HepG2 (cell line): ENCODE measurements at places on chromosomes 4 and X. TPM values are rescaled to one million over a fixed set of nuclear protein-coding genes. Genes with fewer than 3 reads are reported as not detected.

CFP gene
- not detected in 2 replicates for total RNA-seq

MSX1 gene
- 13.8 and 14.9 TPM in 2 replicates for total RNA-seq

KLF8 gene
- not detected in 2 replicates for total RNA-seq

MAGEB17 gene
- not detected in 2 replicates for total RNA-seq

JAKMIP1 gene
- total RNA-seq, result not detected in 2 replicates

ZNF674 gene
- total RNA-seq, result 3.5 and 4.2 TPM in 2 replicates

PAGE1 gene
- total RNA-seq, result 0.69 and 0.93 TPM in 2 replicates

CNKSR2 gene
- total RNA-seq, result not detected in 2 replicates

TSPAN5 gene
- 0.18 and 0.20 TPM in 2 replicates for total RNA-seq

SSX2 gene
- total RNA-seq, result not detected in 2 replicates

ADH1C gene
- total RNA-seq, result not detected in 2 replicates

HTR2C gene
- total RNA-seq, result not detected in 2 replicates

NAP1L3 gene
- 0.10 and 0.13 TPM in 2 replicates for total RNA-seq

IQSEC2 gene
- 0.13 and 0.17 TPM in 2 replicates for total RNA-seq

IL1RAPL2 gene
- not detected in 2 replicates for total RNA-seq

ZDHHC9 gene
- total RNA-seq, result 14.5 and 28.3 TPM in 2 replicates

AASDH gene
- 12.6 and 16.8 TPM in 2 replicates for total RNA-seq

UBE2K gene
- 36.2 and 72.9 TPM in 2 replicates for total RNA-seq

ADGRG2 gene
- not detected in 2 replicates for total RNA-seq

C4orf50 gene
- total RNA-seq, result not detected in 2 replicates

SLC26A1 gene
- 7.2 and 22.9 TPM in 2 replicates for total RNA-seq

MAPK10 gene
- total RNA-seq, result not detected in 2 replicates

ZNF157 gene
- not detected in 2 replicates for total RNA-seq

SLAIN2 gene
- 20.0 and 20.7 TPM in 2 replicates for total RNA-seq

SERTM2 gene
- total RNA-seq, result not detected in 2 replicates

XAGE1B gene
- not detected in 2 replicates for total RNA-seq

CSAG3 gene
- not detected in 2 replicates for total RNA-seq

TRO gene
- total RNA-seq, result 7.5 and 13.8 TPM in 2 replicates

ADAM29 gene
- not detected in 2 replicates for total RNA-seq

STARD8 gene
- total RNA-seq, result 0.02 TPM in 1 of 2 replicates, not detected in the other

L1CAM gene
- 1.1 and 1.4 TPM in 2 replicates for total RNA-seq

ETDA gene
- not detected in 2 replicates for total RNA-seq

GC gene
- 0.35 TPM in 1 of 2 replicates, not detected in the other for total RNA-seq

LGI2 gene
- not detected in 2 replicates for total RNA-seq

RNF150 gene
- 0.02 TPM in 1 of 2 replicates, not detected in the other for total RNA-seq

DMRTC1 gene
- not detected in 2 replicates for total RNA-seq

MAGEA11 gene
- total RNA-seq, result not detected in 2 replicates

SHROOM3 gene
- not detected in 2 replicates for total RNA-seq

OPRPN gene
- total RNA-seq, result not detected in 2 replicates

PDGFC gene
- 6.8 and 9.1 TPM in 2 replicates for total RNA-seq

SOX3 gene
- total RNA-seq, result not detected in 2 replicates

ABLIM2 gene
- total RNA-seq, result 0.18 and 0.20 TPM in 2 replicates

FGB gene
- 408 and 784 TPM in 2 replicates for total RNA-seq

DNAAF6 gene
- total RNA-seq, result not detected in 2 replicates
